Spinal cord (tissue), 10 donors: ENCODE measurements at places on chromosomes 1 and 21. TPM values are rescaled to one million over a fixed set of nuclear protein-coding genes. Genes with fewer than 3 reads are reported as not detected.

F5 gene
- 1.5 TPM for total RNA-seq

GRCh38 chr1:241495741-241496140, 23.8 kb downstream of the FH start:
- DNase-seq: no peak

DNA sequence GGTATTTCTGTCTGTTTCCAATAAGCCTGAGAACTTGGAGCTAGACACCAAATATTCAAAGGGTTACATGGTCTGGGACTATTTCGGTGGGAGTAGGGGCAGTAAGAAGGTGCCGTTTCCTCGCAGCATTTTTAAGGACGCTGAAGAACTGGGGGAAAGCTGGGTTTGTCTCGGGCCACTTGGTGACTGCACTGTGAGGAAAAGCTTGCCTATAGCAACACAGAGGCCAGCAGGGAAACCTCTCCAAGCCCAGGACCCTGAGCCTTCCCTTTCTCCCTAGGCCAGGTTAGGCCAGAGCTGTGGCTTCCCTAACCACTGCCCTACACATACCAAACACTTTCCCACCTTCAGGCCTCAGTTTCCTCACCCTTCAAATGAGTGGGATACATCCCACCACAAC, 3.3 kb downstream of the GLIS1 start:
- DNase-seq: no peak

KCNAB2 gene
- total RNA-seq: 46.0 TPM

S100A8 gene
- 286 TPM for total RNA-seq

ENO1 gene
- 703 TPM for total RNA-seq

DNA sequence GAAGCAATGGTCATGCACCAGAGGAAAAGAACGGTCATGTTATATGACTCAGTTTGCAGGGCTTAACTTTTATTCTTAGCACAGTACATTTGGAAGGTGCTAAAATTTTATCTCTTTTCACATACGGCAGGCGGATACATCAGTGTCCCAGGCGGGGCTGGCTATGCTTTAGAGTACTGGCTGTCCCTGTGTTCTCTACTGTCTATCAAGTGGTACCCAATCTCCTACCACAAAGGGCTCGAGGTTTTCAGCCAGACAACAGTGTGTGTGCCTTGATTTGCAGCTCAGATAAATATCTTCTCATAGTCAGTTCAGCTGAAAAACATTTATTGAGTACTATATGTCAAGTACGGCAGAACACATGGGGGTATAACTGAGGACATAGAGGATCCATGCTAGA, 65.3 kb downstream of the URB2 start:
- DNase-seq: no peak

DNA sequence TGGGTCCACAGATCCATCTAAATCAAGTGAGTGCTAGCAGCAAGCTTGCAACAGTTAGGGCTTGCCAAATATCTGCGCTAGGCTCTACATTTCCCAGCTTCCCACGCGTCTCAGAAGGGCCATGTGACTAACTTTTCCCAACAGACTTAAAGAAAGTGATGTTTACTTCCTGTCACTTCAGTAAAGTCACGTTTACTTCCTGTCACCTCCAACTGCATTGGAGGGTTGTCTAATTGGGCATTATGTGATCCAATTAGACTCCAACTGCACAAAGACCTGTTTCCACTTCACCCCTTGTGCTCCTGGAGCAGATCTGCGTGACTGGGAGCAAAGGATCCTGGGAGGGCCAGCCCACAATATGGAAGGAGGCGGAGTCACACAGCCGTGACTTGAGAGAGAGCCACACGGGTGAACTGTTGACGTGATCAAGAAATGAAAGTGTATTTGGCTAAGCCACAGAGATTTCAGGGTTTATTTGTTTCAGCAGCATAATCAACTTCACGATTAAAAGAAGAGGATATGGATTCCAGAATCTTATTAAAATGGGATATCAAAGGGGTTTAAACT, 77.7 kb downstream of the CYYR1 start:
- no peak for DNase-seq

SERTAD4 gene
- 7.6 TPM for total RNA-seq

JMJD4 gene
- total RNA-seq: 9.7 TPM

- no peak for DNase-seq
Measured at GRCh38 chr1:218592688-218593087, 247.6 kb downstream of the TGFB2 start.

HOOK1 gene
- total RNA-seq: 12.1 TPM

KCTD3 gene
- 85.5 TPM for total RNA-seq

DNA sequence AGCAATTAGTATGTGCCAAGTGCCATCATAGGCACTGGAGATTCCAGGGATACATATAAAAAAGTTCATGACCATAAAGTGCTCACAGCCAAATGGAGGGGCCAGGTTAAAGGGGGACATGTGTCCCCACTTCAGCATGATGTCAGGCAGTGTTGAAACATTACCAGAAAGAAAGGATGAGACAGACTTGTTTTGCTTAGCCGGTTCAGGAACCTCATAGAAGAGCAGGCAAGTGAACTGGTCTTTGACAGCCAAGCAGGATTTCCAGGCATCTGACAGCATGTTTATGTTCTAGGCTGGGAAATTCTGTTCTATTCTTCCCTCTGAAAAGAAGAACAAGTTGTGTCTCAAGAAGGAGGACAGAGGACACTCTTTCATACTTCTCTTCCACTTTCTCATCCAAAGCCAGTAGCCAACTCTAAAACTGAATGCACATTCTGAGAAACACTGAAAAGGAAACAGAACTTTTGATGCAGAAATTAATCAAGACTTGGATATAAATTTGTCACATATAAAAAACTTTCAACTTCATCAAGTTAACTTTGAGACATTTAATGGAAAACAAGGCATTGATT, 39.7 kb downstream of the GLUL start:
- no peak for DNase-seq

DNA sequence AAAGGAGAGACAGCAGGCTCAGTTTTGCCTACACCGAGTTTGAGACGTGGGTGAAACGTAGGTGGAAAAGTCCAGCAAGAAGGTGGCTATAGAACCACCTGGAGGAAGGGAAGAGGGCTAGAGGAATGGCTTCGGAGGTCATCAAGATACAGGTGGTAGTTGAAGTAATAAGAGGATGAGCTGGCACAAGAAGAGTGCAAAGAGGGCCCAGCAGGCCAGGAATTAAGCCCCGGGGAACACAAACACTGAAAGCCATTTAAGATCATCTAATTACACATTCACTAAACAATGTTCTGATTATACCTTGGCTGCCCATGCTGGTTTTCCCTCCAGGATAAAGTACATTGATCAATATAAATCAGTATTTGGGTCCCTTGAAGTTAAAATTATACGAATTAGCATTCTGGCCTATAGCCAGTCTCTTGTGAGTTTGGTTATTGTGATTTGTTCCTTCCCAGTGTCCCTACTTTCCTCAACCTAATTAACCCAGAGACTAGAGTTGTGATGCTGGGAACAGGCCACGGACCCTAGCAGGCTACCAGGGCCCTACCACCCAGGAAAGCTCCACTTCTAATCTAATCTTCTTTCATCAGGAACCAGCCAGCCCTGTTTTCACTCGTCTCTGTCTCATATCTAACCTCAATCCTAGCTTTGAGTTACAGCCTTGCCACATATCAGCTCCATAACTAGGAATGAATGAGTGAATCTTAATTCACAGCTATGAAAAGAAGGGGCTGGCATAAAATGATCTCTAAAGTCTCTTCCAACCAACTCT, 26.4 kb upstream of the PPP1R15B start:
- no peak for DNase-seq

GRCh38 chr21:46078322-46078977, 19.5 kb upstream of the COL6A2 start:
- DNase-seq: no peak

DNA sequence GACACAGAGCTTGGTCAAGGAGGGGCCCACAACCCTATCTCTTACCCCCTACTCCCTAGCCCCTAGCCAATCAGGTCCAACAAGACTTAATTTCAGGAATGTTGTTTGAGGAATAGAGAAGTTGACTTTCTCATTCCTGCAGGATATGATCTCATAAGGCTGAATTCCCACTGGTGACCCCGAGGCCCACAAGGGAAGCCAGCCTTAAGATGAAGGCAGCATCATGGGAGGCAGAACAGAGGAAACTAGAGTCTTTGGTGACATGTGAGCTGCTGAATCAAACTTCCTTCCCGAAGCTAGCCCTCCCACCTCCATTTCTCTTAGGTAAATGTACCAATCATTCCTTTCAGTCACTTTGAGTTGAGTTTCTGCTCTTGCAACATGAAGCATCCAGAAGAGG, 9.1 kb upstream of the PDIK1L start:
- DNase-seq: no peak

- DNase-seq: no peak
Measured at GRCh38 chr1:27010226-27010994, 2.2 kb downstream of the TENT5B start.

WNT4 gene
- 35.0 TPM for total RNA-seq

GRCh38 chr1:233079574-233079973, 129.2 kb downstream of the NTPCR start:
- no peak for DNase-seq

DNA sequence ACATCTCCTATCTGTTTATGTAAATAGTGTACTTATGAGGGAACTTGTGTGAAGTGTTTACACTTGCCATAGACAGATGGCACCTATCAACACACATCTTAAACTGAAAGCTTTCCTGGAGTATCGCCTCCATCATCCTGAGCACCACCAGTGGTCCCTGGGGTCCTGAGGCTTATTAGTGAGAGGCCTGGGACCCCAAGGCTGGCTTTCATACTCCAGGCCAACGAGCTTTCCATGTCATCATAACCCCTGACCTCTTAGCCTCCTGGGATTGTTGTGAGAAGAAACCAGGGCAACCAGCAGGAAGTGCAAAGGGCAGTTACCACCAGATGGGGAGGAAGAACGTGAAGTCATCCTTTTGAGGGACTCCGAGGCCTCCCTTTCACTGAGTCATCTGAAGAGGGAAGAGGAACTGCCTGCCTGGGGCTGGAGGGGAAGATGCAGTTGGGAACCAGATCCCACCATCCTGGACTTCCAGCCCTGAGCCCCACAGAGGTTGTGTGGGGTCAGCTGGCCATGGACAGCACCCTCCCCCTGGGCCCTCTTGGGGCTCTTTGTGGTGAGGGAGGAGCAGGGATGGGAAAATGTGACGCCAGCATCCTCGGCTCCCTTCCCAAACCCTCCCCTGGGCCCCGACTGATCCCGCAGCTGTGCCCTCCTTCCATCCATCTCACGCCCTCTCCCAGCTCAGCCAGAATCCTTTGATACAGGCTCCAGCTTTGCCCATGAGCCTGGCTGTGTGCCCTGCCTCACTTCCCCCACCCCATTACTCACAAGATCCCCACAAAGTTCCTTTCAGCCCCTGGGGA, 5.8 kb downstream of the INKA2 start:
- peak; percentile 74 for DNase-seq

DNA sequence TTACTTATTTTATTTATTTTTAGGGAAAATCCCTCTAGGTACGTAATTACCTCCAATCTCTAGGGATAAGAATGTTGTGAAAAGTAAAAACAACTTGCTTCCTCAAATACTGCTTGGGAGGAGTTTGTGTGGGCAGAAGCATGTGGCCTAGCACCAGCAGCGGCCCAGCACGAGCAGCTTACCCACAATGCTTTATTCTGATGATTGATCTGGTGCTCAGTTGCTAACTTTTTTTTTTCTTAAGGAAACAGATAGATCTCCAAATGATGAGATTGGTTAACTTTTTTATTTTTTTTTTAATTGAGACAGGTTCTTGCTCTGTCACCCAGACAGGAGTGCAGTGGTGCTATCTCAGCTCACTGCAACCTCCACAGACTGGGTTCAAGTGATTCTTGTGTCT, 4.2 kb downstream of the CLIC6 start:
- DNase-seq: no peak

- no peak for DNase-seq
Measured at GRCh38 chr1:116128664-116129063, 17.5 kb downstream of the MAB21L3 start.

GRCh38 chr21:18298228-18298627, 53.6 kb downstream of the CHODL start:
- no peak for DNase-seq

- DNase-seq: no peak
Measured at GRCh38 chr1:171217658-171218443, 30.4 kb upstream of the FMO1 start.

TMOD4 gene
- not detected for total RNA-seq

FCRL1 gene
- total RNA-seq: 2.1 TPM

ARL8A gene
- 75.2 TPM for total RNA-seq

FAM131C gene
- 2.8 TPM for total RNA-seq

DNA sequence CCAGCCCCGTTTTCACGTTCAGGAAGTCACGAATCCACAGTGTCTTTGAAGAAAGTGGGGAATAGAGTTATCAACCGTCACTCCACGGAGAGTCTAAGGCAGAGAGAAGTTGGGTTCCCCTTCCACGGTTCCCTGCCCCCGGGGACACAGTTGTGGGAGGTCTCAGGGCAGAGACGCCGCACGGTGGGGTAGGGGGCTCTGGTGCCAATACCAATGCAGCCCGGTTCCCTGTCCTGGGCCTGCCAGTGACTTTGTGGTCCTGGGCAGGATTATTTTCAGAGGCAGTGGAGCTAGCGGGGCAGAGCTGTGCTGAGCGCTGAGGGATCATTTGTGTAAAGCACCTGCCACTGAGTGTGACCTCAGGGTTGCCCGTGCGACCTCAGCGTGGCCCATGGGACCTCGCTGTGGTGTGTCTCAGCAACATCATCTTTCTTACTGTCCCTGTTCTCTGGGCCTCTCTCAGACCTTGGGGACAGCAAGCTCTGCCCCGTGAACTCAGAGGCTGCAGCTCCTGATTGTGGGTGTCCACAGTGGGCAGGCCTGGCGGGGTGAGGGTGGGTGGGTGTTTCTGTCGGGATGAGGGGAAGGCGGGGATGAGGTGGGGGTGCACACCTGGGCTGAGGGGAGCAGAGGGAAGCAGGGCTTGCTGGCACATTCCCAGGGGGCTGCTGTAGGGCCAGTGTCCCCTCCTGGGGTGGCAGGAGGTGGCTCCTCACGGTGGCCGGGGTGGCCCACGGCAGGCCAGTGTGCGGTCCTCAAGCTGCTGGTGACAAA, 65.2 kb downstream of the AGPAT3 start:
- no peak for DNase-seq

- DNase-seq: peak; percentile 83
Measured at GRCh38 chr1:51236531-51237350, 668 bp downstream of the RNF11 start.

DNA sequence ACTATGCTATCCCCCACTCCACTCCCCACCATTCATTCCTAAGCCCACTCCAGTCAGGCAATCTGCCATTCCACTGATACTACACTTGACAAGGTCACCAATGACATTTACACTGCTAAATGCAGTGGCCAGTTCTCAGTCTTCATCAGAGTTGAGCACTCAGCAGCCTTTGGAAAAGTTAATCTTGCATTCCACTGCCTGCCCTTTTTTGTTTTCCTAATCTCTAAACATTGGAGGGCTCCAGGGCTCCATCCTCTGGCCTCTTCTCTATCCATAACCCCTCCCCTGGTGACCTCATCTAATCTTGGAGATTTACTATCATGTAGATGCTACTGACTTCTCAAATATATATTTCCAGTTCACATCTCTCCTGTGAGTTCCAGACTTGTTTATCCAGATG, 70.9 kb upstream of the S1PR1 start:
- DNase-seq: no peak

GRCh38 chr1:215718575-215719287, 151.6 kb downstream of the KCTD3 start:
- no peak for DNase-seq

ZMYM4 gene
- total RNA-seq: 52.6 TPM
